ENCODE measurements at places on chromosomes 6 and 20.

GRCh38 chr6:34172961-34173775, 27.3 kb upstream of the GRM4 start:
- no peak for DNase-seq

- no peak for DNase-seq
Measured at GRCh38 chr20:17721802-17722486, 22.2 kb downstream of the BANF2 start.

DNA sequence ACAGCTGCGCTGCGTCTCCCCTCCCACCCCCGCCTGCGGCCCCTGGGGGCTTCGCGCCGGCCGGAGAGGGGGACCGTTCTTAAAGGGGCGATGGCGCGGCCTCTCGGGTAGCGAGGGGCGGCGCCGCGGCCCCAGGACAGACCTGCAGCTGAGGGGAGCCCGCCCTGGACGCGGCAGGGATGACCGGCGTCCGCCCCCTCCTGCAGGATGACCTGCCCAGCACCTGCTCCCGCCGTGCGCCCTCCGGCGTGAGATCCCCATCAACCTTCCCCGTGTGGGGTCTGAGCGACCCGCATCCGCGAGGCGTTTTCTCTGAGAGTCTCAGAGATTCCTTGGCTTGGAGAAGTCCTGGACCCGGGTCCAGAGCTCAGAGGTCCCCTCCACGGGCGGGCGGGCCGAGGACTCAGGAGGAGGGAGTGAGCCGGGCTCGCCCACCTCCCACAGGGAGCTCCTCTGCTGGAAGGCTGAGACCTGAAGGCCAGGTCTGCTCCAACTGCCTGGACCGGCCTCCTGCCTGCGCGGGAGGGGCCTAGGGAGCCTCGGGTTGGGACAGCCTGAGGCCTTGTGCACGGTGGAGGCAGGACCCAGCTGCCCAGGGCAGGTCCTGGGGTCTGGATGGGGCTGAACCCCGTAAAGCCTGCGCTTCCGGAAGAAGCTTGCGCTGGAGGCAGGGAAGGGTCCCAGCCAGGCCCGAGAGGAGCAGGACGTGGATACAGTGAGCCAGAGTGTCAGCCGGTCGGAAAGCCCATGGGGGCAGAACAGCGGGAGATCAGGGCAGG, 532 bp upstream of the NKAIN4 start:
- DNase-seq: no peak

GRCh38 chr6:108805611-108806167, 42.5 kb upstream of the ARMC2 start:
- no peak for DNase-seq

DNA sequence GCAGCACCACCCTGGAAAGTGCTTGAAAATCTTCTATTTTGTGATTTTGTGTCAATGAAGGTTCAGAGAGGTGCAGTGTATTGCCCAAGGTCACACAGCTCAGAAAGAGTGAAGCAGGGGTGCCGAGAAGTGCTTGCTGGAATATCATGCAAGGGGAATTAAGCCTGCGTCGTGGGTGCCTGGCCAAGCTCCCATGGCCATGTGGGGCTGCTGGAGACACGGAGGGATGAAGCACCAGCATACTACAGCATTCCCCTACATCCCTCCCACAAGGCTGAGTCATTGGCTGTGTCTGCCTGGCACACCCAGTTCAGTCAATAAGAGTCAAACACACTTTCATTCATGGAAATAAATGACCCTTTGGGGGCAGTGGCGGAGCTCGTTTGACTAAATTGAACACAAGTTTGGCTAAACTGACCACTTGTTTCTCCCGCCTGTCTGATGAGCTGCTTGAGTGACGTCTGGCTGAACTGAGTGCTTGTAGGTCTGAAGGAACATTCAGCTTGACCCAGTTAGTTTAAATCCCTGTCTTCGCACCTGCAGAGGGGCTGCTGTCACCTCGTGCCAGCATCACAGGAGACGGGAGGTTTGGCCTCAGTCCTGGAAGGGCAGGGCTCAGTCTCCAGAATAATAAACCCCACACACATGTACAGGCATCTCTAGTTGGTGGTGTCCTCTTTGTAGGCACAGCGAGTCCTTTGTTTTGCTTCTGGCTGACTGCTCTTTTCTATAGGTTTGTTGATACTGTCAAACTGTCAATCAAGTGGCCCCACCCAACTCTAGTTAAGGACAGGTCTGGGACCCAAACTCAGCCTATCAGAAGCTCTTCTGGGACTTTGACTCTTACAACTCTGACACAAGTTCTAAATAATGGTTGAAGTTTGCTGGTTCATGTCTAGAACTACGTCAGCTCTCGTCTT, 8.4 kb upstream of the TGM2 start:
- peak; percentile 31 for DNase-seq

- no peak for DNase-seq
Measured at GRCh38 chr6:113594726-113595125, 262.4 kb upstream of the MARCKS start.

GRCh38 chr6:37889051-37889450, 69.5 kb downstream of the ZFAND3 start:
- DNase-seq: no peak

DNA sequence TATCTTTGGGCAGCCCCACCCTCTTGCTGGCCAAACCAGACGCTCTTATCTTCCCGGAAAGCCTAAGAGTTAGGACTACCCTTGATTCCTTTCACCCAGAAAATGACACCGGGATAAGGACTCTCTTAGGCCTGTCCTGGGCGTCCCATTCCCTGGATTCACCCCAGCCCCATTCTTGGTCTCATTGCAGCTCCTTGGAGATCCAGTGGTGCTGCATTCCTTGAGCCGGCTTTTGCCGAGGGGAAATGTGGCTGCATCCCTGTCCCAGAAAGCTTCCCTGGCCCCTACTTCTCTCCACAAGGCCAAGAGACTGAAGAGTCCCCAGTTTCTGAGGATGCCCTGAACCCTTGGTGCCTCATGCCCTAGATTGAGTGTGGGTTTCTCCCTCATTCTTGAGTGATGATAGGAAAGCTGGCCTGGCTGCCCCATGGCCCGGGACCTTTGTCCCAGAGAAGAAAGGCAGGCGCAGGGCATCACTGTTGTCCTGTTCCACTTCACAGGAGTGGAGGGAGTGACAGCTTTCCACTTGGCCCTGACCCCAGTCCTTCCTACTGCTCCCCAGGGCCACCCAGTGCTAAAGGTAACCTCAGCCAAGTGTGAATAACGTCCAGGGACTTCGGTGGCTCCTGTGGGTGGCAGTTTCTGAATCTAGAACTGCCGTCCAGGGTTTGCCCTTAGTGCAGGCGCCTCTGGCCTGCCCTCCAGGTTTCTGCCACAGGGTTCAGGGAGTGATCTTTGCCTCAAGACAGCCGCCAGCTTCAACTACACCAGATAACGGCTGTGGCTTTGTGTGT, 42.7 kb upstream of the MYL9 start:
- DNase-seq: no peak

DNA sequence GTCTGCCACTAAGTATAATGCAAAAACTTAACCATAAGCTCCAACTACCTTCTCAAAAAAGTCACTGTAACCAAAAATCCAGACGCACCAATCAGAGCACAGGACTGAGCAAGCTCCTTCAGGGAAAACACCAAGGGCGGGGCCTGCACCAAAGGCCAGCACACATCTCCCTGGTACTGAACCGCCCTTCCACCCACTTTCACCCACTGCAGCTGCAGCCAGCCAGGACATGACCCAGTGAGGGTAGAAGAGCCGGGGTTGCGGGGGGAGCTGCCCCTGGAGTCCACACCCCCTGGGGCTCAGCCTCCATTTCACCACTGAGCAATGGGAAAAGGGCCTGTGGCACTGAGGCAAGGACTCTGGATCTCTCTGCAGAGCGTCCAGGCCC, 54.3 kb downstream of the TAF4 start:
- no peak for DNase-seq

- DNase-seq: no peak
Measured at GRCh38 chr6:12709556-12710232, 6.9 kb upstream of the PHACTR1 start.

DNA sequence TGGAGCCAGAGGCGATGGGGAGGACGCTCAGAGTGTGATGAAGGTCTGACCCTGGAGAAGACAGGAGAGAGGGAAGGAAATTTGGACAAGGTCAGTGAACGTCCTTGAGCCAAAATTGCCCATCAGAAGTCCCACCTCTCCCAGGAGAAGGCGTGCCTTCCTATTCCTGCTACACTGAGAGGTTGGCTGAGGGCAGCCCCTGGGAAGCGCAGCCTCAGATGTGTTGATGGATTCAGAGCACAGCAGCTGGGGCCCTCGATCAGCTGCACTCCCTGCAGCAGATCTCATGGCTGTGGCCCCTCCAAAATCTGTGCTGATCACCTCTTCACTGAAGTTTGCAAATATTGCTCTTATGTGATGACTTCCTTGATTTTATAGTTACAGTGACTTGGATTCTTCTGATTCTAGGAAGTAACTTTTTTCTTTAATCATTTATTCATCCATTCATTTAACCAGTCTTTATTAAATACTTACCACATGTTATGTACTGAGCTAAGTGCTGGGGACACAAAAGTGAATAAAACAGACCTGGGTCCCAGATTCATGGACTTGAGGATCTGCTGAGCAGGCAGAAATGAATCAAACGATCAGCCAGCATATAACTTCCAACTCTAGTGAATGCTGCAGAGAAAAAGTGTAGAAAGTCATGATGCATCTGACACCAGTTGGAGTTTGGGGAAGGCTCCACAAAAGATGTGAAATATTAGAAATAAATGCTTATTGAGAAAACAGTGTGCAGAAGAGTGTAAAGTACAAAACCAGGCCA, 69.6 kb upstream of the ARMC2 start:
- no peak for DNase-seq

DNA sequence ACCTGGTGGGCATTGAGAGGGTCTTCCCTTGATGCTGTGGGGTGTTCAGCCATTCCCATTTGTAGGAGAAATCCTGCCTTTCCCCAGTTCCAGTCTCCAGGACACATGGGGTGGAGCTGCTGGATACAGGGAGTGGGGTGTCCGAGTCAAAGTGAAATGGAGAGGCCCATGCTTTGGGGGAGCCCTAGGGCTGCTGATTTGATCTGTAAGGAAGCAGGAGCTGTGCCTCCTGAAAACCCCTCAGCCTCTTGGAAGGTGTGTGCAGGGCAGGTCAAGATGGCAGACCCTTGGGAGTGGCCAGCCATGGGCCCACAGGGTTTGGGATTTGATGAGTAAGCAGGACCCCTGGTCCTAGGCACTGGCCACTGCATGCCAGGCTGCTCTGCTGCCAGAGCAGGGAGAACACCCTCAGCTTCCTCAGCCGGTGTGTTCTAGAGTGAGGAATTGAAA, 82.0 kb downstream of the SERAC1 start:
- no peak for DNase-seq

DNA sequence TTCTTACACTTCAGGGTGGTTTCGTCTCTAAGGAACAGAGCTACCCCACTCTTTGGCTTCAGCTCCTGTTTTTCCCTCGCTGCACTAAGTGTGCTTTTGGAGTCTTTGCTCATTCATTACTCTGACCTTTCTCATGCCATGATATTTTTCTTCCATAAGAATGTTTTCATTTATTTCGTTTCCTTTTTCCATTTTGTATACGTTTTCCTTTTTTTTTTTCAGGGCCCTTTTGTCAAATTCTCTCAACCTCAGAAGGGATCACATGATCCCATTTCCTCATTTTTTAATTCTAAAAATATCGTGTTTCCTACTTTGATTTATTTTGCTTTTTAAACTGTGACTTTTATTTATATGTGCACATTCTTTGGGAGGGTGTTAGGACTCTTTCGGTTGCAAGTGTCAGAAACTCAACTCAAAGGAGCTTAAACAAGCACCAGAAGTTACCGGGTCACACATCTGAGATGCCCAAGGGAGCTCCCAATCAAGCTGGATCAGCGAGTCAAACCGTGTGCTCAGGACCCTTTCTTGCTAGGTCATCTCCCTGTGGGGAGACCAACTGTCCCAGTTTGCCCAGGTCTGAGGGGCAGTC, 40.6 kb downstream of the GCNT2 start:
- DNase-seq: no peak

DNA sequence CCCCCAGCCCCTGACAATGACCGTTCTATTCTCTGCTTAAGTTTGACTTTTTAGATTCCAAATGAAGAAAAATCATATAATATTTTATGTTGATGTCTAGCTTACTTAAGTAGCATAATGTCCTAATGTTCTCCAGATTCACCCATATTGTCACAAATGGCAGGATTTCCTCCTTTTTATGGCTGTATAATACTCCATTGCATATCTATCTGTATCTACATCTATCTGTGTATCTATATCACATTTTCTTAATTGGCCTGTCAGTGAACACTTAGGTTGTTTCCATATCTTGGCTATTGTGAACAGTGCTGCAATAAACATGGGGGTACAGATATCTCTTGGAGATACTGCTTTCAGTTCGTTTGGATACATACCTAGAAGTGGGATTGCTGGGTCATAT, 7.0 kb upstream of the LRP11 start:
- DNase-seq: no peak

- no peak for DNase-seq
Measured at GRCh38 chr6:63249875-63250482, 38.7 kb downstream of the FKBP1C start.

- no peak for DNase-seq
Measured at GRCh38 chr6:143400258-143401067, 50.0 kb downstream of the ADAT2 start.

DNA sequence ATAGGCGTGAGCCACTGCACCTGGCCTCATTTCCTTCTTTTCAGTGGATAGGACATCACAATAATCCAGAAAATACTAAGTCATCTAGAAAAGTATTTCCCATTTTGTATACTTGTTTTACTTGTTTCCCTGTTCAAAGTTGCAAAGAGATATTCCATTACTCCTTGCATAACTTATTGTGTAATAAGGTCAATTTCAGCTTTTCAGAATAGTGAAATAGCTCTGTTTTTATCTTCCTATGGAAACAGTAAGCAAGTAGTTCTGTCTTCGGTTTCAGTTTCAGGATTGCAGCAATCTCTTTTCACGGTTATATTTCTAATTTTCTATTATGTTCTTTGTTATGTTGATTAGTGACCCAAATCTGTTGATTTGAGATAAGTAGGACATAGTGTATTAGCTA, 6.0 kb downstream of the STX11 start:
- DNase-seq: no peak

DNA sequence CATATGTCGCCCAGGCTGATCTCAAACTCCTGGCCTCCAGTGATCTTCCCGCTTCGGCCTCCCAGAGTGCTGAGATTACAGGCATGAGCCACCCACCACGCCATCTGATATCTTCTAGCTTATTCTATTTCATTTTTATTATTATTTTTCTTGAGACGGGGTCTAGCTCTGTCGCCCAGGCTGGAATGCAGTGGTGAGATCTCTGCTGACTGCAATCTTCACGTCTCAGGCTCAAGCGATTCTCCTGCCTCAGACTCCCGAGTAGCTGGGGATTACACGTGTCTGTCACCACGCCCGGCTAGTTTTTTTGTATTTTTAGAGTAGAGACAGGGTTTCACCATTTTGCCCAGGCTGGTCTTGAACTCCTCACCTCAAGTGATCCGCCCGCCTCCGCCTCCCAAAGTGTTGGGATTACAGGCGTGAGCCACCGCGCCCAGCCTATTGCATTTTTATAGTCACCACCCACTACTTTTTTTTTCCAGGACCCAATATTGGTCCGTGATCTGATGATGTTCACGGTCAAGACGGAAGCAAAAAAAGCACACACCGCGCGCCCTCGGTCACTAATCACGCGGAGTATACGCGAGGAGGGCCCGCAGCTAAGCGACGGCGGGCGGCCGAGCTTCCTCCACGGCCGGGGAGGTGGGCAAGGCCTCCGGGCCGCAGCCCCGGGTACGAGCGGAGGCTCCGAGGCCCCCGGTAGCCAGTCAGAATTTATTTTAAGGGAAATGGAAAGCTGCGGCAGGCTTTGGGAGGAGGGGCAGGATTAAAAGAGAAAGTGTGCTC, 1.1 kb upstream of the LSM14B start:
- DNase-seq: no peak
